ENCODE measurements at places on chromosomes 1 and 21.

DNA sequence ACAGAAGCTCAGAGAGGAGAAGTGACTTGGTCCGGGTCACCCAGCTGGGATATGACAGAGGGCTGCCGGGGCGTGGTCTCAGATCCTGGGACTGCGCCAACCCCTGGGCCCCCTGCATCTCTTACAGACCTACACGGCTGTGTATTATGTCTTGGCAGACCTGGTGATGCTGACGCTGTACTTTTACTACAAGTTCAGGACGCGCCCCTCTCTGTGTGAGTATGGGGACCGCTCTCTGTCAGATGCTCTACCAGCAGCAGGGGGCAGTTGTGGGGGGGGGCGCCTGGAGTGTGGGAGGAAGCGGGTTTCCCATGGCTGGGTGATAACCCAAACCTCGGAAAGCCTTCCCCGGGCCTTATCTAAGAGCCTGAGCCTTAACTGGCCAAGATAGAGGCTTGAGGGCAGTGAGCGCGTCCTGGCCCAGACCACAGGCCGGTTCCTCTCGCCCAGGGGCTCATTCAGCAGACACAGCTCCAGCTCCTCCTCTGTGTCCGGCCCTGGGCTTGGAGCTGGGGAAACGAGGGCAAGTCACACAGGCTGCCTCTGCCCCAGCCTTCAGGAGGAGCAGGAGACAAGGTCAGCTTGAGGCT, 13.3 kb downstream of the SLC66A1 start:
- DNase-seq, result no peak

- DNase-seq, result no peak
Observed at GRCh38 chr1:29543586-29543985, 307.3 kb downstream of the PTPRU start.

- no peak for DNase-seq
Observed at GRCh38 chr1:168319691-168320090, 39.0 kb downstream of the TBX19 start.

GRCh38 chr1:59096501-59096900, 200.4 kb upstream of the FGGY start:
- no peak for DNase-seq

- no peak for DNase-seq
Observed at GRCh38 chr1:44808063-44808937, at the start of gene BTBD19. Gene BTBD19 (plus strand): TSS chr1:44808523. CDS start chr1:44808821, 298 bp downstream.

GRCh38 chr1:93414749-93415148, 33.2 kb upstream of the FNBP1L start:
- no peak for DNase-seq

DNA sequence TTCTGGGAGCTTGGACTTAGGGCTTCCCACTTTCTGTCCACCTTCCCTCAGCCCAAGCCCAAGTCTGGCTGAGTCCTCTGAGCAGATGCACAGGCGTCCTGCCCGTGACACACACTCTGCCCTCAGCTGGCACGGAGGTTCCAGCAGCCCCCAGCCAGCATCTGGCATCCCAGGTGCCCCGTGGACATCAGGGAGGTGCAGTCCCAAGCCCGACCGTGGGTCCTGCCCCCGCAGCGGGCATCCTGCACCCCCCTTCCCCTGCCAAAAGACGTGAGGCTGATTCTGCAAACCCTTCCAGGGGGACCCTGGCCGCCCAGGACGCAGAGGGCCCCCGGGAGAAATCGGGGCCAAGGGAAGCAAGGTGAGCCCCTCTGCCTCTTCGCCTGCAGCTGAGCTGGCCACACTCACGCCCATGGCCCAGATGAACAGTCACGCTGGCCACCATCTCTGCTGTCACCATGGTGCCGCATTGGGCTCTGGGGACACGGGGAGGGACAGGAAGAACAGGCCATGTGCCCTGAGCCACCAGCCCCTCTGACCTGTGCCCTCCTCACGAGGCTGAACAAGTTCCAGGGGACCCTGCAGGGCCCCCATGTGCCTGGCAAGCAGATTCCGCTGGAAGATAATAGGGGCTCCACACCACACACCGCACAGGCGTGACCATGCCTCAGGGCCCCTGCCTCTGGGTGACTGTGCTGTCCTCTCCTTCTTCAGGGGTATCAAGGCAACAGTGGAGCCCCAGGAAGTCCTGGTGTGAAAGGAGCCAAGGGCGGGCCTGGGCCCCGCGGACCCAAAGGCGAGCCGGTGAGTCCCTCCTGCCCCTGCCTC, 20.6 kb downstream of the COL6A2 start:
- no peak for DNase-seq

GRCh38 chr1:212637902-212638301, 29.3 kb downstream of the ATF3 start:
- no peak for DNase-seq

DNA sequence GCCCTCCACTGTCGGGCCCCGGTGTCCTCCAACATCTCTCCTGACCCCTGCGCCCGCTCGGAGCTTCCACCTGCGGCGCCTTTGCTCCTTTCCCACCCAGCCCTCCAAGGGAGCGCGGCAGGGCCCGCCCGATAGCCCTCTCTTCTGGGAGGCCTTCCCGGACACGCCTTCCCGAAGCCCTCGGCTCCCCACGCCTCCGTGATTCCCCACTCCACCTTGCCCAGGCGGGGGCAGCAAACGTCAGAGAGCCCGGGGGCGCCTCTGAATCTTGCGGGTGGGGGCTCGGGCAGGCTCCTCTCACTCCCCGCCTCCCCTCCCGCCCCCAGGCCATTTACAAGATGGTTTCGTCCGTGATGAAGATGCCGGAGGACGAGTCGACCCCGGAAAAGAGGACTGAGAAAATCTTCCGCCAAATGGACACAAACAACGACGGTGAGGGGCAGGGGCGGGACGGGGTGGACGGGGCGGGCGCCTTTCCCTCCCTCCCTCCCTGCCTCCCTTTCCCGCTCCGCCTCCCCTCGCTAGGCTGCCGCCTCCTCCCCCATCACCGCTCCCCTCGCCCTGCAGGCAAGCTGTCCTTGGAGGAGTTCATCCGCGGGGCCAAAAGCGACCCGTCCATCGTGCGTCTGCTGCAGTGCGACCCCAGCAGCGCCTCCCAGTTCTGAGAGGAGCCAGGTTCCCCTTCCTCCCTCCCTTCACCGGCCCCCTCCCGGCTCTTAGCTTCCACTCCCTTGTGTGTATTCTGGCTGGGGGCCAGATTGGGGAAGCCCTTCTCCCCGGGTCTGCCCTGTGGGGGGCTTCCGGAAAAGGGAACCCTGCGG, 7.1 kb downstream of the HPCA start:
- DNase-seq, result no peak

GRCh38 chr1:44067266-44068250, 36.3 kb upstream of the SLC6A9 start:
- DNase-seq, result no peak

GRCh38 chr21:44074315-44074958, 32.8 kb upstream of the PWP2 start:
- no peak for DNase-seq

- no peak for DNase-seq
Observed at GRCh38 chr1:234970731-234971476, 157.7 kb downstream of the TOMM20 start.

DNA sequence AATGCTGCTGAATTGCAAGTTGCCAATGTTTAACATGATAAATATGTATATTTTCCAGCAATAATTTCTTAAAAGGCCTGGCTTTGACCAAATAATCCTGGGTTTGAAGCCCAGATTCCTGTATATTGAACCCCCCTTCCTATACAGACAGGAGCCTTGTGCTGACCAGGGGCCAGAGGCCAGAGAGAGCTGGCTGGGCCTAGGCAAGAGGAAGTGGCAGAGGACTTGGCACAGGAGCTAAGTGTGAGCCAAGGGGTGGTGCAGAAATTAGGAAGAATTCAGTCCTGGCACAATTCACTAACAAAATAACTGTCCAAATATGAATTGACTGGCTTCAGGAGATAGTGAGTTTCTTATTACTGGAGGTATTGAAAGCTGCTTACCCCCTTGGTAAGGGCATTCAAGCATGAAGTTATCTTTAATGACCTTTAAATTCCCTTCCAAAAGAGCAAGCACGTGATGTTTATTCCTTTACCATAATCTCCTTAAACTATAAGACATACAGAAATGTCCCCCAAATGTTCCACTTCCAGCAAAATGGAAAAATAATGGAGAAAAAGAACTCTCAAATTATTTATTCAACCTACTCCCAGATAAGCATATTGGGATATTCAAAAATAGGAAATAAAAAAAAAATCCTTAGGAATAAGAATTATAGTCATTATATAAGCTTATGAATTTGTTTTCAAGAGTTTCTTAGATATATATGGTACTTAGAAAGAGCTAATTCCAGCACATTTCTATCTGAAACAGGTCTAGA, 26.6 kb downstream of the NIBAN1 start:
- DNase-seq, result no peak

DNA sequence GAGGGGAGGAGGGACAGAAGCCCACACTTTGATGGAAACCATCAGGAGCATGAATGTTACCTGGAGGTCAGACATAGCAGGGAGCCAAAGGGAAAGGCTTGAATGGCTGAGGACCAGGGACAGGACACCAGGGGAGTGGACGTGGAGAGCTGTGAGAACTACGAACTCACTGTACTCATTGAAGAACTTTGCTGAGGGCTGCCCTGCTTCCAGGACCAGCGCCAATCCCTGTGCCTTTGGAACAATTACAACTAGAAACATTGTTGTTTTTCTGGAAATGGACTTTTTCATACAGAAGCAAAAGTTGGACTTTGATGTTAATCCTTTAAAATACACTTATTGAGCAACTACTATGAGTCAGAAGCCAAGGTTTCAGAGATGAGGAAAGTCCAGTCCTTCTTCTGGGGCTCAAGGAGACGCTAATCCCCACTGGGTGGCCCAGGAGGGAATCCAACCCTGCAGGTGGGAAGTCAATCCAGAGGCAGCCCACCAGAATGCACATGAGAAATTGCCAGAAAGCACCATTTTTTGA, 12.9 kb downstream of the TSPAN2 start:
- no peak for DNase-seq

DNA sequence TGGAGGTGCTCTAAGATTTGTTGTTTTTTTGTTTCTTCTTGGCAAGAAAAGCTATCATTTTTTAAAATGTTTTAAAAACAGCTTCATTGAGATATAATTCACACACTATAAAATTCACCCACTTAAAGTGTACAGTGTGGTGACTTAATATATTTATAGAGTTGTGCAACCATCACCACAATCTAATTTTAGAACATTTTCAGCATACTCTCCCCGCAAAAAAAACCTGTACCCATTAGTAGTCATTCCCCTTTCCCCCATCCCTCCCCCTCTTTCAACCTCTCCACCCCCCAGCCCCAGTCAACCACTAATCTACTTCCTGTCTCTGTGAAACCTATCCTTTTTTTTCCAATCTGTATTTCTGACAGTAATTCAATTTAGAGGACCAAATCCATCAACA, 30.6 kb downstream of the ZC3H11B start:
- no peak for DNase-seq

GRCh38 chr1:19222979-19223824, 13.1 kb upstream of the UBR4 start:
- DNase-seq, result no peak

DNA sequence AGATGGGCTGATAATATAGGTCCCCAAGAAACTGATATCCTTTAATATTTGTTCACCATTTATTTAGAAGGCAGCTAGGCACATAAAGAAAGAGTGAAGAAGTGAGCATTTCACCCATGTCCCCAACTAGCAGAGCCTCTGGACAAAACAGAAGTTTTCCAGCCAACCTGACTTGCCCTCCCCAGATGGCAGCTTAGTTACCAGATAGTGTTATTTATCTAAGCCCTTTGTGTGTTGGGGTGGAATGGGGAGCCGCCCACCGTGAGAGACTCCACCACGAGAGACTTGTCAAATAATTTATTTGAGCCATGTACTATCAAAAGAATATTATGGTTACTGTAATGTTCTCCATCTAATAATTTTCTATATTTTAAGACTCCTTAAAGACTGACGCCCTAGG, 54.9 kb upstream of the C1orf198 start:
- no peak for DNase-seq

DNA sequence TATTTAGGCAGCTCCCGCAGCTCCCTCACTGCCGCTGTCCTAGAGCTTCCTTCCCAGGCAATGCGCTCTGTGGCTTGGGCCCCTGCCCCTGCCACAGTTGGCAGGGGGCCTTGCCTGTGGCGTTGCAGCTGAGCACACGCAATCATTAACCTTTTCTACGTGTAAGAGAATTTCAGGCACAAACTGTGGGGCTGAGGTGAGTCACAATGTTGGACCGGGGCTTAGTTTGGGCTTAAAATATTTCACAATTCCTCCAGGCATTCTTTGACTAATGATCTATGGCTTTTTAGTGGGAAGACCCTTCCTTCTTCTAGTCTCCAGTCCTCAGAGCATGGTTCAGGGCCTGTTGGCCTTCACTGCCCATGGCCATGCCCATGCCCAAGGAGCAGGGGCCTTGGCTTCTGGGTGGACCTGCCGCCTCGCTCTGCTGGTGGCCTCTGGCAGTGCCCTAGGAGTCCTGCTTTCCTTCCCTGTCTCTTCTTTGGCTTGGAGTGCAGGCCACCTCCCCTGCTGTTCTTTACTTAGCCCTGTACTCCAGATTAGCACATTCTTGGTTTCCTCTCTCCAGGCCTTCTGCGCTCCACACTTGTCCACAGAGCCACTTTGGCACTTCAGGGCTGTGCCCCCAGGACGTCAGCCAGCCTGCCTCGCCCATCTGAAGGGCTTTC, 39.2 kb downstream of the MAPKAPK2 start:
- DNase-seq, result no peak

DNA sequence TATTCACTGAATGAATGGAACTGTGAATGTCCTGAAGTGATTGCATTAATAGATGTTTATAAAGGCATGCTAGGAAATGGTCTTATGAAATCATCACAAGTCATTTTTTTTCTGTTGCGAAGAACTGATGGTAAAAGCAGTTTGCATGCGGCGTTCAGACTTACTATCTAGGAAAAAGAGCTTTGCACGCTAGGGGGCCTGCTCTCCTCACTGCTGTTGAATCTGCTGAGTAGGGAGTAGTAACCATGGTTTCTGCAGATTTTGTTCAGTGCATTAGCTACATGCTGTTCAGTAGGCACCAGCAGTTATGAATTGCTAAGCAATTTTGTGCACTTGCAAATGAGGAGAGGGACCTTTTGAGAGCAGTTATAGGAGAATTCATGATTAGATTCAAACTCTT, 57.9 kb downstream of the CENPF start:
- no peak for DNase-seq

- DNase-seq, result no peak
Observed at GRCh38 chr1:54248966-54249365, 49.0 kb downstream of the MRPL37 start.

Data from stimulated activated CD4-positive, alpha-beta T cell treated with anti-CD3 and anti-CD28 coated beads, Interleukin-1b, Interleukin-23, amount 100 ng/mL, for 1 hour (primary cell).